ENCODE measurements at places on chromosomes 13 and 19. TPM values are rescaled to one million over a fixed set of nuclear protein-coding genes. Genes with fewer than 3 reads are reported as not detected.

DNA sequence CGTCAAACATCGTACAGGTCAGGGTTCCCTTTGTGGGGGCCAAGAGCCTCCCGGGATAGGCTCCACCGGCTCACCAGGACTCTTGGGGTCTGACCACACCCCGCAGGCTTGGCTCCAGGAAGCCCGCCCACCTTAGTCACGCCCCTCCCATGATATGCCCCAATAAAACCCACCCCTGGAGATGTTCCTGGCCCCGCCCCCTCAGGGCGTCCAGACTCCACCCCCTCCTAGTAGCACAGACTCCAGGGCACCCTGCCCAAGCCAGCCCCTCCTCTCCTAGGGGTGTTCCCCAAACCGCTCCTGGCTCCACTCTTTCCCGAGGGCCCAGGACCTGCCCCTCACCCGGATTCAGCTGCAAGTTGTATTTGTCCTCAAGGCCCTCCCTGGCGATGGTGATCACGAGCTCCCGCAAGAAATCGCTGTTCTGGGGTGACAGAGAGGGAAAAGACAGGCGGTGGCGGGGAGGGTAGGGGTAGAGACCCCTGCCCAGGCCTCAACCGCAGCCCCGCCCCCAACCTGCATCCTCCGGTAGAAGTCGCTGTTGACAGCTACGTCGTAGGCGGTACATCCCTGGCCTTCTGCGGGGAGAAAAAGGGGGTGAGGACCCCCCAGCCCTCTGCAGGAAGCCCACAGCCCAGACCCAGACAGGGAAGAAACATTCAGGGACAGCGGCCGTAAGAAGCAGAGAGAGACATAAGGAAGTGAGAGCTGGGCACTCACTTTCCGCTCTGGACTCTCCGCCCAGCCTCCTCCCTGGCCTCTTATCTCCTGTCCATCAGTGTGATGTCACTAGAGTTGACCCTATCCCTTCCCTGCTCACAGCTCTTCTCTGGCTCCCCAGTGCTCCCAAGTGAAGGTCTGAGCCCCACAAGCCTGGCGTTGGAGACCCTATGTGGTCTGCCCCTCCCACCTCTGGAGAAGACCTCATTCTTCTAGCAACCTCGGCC, 3.9 kb downstream of the PIH1D1 start:
- H3K27me3 ChIP-seq = no peaks in the 10 kb centered on the region
- no peak for DNase-seq
- H3K4me3 ChIP-seq = no peak overlapping the region
- no peak overlapping the region for H3K27ac ChIP-seq

- H3K36me3 ChIP-seq = no peaks in the 10 kb centered on the region
- DNase-seq = no peak
- H3K4me1 ChIP-seq = peaks cover 71% of the 10 kb centered on the region
- no peak overlapping the region for H3K4me3 ChIP-seq
- H3K27me3 ChIP-seq = no peaks in the 10 kb centered on the region
- H3K27ac ChIP-seq = peak overlapping the region; percentile 72
Measured at GRCh38 chr19:19460258-19460731, 54.8 kb downstream of the GATAD2A start.

- no peak overlapping the region for H3K27ac ChIP-seq
- DNase-seq = no peak
- H3K27me3 ChIP-seq = no peaks in the 10 kb centered on the region
- no peak overlapping the region for H3K4me3 ChIP-seq
Measured at GRCh38 chr13:36629057-36629385, 44.8 kb upstream of the SERTM1 start.

- H3K4me1 ChIP-seq = peaks cover 17% of the 10 kb centered on the region
- no peaks in the 10 kb centered on the region for H3K36me3 ChIP-seq
- H3K27ac ChIP-seq = no peak overlapping the region
- no peak for DNase-seq
- H3K27me3 ChIP-seq = no peaks in the 10 kb centered on the region
Measured at GRCh38 chr13:27599845-27600553, 20.3 kb downstream of the LNX2 start.

DNA sequence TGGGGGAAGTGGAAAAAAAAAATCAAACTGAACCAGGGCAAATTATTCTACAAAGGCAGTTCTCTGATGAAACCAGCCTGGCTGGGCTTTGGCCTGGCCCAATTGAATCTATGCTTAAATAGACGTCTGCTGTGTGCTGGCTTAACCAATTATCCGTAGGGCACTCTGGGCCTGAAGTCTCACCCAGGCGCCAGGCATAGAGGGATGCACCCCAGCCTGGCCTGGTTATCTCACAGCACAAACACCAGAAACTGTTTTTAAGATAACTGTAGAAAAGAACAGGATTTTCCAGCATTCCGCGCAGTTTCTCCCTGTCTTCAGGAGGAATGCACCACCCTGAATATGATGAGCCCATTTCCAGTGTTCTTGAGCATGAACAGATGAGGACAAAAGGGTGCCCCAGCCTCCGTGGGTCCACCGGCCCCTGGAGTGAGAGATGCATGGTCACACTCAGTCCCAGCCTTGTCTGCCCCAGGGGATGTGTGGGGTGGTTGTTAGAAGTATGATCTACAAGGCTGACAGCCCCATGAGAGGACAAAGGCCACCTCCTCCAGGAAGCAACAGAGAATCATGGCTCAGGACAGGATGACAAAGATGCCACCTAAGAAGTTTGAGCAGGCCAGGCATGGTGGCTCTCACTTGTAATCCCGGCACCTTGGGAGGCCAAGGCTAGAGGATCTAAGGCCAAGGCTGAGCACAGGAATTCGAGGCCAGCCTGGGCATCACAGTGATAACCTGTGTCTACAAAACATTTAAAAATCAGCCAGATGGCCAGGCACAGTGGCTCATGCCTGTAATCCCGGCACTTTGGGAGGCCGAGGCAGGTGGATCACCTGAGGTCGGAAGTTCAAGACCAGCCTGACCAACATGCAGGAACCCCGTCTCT, 50.2 kb downstream of the PEPD start:
- no peak overlapping the region for H3K4me3 ChIP-seq
- H3K36me3 ChIP-seq = no peaks in the 10 kb centered on the region
- no peak for DNase-seq
- no peaks in the 10 kb centered on the region for H3K4me1 ChIP-seq

- no peak overlapping the region for H3K27ac ChIP-seq
- peaks cover 21% of the 10 kb centered on the region for H3K4me1 ChIP-seq
- H3K27me3 ChIP-seq = no peaks in the 10 kb centered on the region
- H3K4me3 ChIP-seq = no peak overlapping the region
Measured at GRCh38 chr19:11145536-11145924, 10.1 kb downstream of the SPC24 start.

GRCh38 chr19:20791806-20792205, 15.7 kb downstream of the ZNF66 start:
- H3K27me3 ChIP-seq = no peaks in the 10 kb centered on the region
- no peak for DNase-seq
- no peaks in the 10 kb centered on the region for H3K36me3 ChIP-seq
- H3K4me3 ChIP-seq = no peak overlapping the region
- peaks cover 6% of the 10 kb centered on the region for H3K4me1 ChIP-seq

DNA sequence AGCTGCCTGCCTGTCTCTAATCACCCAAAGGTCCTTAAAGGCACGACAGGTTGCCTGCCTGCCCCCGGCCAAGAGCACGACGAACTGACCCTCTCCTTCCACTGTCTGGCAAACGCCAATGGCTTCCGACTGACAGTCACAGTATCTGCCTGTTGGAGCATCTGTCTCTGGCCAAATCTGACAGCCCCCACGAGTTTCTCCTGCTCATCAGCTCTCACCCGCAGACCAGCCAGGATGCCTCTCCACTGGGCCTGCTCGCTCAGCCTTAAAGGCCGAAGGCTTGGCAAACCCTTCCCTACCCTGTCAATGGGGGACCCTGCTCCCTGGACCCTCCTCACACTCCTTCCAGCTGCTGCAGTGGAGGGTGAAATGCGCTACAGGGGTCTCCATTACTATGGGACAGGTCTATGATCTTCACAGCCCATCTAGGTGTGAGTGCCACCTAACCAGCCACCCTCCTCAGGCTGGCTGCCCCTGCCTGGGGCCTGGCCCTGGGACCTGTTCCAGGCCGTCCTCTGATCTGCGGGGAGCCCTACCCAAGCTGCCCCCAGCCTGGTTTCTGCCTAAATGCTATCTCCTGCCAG, 932 bp downstream of the FAM83E start:
- peaks cover 30% of the 10 kb centered on the region for H3K36me3 ChIP-seq
- no peak overlapping the region for H3K4me3 ChIP-seq
- DNase-seq = no peak
- H3K27ac ChIP-seq = peak overlapping the region; percentile 13
- H3K4me1 ChIP-seq = peaks cover 11% of the 10 kb centered on the region
- H3K27me3 ChIP-seq = no peaks in the 10 kb centered on the region

IL4I1 gene
- 1.1 TPM for total RNA-seq

- H3K4me1 ChIP-seq = no peaks in the 10 kb centered on the region
- DNase-seq = no peak
- no peak overlapping the region for H3K27ac ChIP-seq
- H3K27me3 ChIP-seq = no peaks in the 10 kb centered on the region
Measured at GRCh38 chr13:77055158-77055557, 28.2 kb upstream of the FBXL3 start.

KCNN1 gene
- 0.52 TPM for total RNA-seq

DNA sequence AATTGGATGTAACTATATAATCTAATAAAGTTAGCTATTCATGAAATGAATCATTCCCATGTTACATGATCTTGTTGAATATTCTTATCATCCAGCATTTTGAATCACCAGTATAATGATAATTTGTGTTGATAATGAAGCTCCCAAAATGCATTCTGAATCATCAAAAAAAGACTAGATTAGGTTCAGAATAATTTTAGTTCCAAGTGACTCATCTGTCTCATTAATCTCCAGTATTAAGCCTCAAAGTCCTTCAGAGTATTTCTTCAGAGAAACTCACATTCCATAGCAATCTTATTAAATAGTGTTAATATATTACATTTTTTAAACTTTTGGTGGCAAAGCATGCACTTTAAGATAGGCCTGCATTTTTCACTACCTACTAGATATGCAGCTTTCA, 207.5 kb downstream of the SLITRK5 start:
- no peaks in the 10 kb centered on the region for H3K4me1 ChIP-seq
- no peak overlapping the region for H3K4me3 ChIP-seq
- no peak overlapping the region for H3K27ac ChIP-seq
- no peaks in the 10 kb centered on the region for H3K27me3 ChIP-seq
- DNase-seq = no peak

MUC16 gene
- total RNA-seq = 0.07 TPM

- H3K36me3 ChIP-seq = no peaks in the 10 kb centered on the region
- H3K4me1 ChIP-seq = no peaks in the 10 kb centered on the region
- H3K4me3 ChIP-seq = no peak overlapping the region
- H3K27me3 ChIP-seq = no peaks in the 10 kb centered on the region
- no peak for DNase-seq
Measured at GRCh38 chr13:20332361-20333096, 100.4 kb upstream of the GJB6 start.

- H3K4me3 ChIP-seq = no peak overlapping the region
- H3K36me3 ChIP-seq = no peaks in the 10 kb centered on the region
- no peaks in the 10 kb centered on the region for H3K27me3 ChIP-seq
- H3K4me1 ChIP-seq = no peaks in the 10 kb centered on the region
Measured at GRCh38 chr13:112838842-112839117, 130.2 kb upstream of the MCF2L start.

GRCh38 chr13:114320065-114320464, 5.8 kb downstream of the CHAMP1 start:
- H3K4me1 ChIP-seq = peaks cover 39% of the 10 kb centered on the region
- no peak overlapping the region for H3K27ac ChIP-seq
- H3K36me3 ChIP-seq = no peaks in the 10 kb centered on the region

DNA sequence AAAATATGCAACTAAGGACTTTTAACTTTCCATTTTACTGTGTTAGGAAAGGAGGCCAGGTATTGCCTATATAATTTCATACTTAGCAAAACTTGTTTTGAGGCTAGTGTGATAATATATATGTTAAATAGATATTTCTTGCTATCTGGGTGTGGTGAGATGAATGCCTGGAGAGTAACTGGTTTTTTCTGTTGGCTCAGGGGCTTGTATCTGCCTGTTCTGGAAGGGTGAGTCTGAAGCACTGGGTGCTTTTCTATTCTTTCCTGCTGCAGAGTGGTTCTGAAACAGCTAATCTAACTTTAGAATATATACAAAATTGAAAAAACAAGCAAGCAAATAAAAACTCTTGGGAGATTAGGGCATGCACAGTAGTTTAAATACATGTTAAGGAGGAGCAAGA, 64.6 kb upstream of the MYCBP2 start:
- no peaks in the 10 kb centered on the region for H3K4me1 ChIP-seq
- H3K27ac ChIP-seq = no peak overlapping the region
- no peak overlapping the region for H3K4me3 ChIP-seq
- H3K36me3 ChIP-seq = no peaks in the 10 kb centered on the region
- no peak for DNase-seq

DNA sequence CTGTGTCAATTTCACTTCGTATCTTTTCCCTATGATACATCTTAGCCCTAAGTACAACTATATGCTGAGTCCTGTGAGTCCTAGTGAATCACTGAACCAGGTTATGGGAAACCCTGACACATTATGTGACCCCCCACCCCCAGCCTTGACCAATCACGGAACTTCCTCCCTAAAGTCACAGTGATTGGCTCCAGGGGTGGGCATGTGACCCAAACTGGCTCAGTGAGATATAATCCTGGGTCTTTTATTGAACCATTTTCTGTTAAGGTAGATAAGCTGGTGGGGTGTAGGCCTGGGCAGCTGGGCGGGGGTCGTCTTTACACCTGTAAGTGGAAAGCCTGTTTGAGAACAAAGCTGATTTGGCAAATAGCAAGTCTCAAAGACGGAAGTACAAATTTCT, 19.8 kb upstream of the FBL start:
- H3K36me3 ChIP-seq = no peaks in the 10 kb centered on the region
- no peak for DNase-seq
- no peak overlapping the region for H3K27ac ChIP-seq
- no peaks in the 10 kb centered on the region for H3K4me1 ChIP-seq
- H3K27me3 ChIP-seq = no peaks in the 10 kb centered on the region

DNA sequence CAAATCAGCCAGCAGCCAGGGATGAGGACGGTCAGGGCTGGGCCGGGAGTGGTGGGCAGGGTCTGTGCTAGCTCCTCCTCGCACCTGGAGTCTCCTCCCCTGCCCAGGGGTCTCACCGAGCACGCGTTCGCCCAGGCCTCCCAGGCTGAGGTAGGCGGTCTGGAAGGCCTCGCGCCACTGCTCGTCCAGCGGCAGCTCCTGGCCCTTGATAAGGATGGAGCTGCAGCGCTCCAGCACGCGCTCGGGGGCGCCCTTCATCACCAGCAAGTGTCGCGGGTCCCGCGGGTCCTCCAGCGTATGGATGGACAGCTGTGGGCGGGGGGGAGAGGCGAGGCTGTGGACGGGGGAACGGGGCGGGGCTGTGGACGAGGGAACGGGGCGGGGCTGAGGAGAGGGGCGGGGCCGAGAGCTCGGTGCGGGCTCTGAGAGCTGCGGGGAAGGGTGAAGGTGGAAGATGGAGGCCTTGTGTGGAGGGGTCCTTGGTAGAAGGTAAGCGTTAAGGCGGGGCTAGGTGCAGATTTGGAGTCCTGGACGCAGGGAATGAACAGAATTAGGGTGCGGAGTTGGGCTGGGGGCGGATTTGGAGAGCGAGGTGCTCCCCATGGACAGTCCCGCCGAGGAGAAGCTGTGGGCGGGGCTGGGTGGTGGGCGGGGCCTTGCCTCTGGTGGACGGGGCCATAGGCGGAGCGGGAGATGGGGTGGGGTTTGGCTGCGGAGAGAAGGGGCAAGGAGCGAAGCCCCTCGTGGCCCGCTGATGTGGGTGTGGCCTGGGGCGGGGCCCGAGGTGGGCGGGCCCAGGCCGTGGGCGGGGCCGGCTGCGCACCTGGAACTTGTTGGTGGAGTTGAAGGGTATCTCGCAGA, 5.7 kb downstream of the ATP4A start:
- DNase-seq = peak; percentile 93
- no peak overlapping the region for H3K4me3 ChIP-seq
- H3K27ac ChIP-seq = peak overlapping the region; percentile 37
- H3K27me3 ChIP-seq = no peaks in the 10 kb centered on the region

Measured in adrenal gland (tissue), 19 donors.